ENCODE measurements at places on chromosomes 1 and 21. TPM values are rescaled to one million over a fixed set of nuclear protein-coding genes. Genes with fewer than 3 reads are reported as not detected.

Gene RGS21
- total RNA-seq = not detected

Gene STPG1
- 6.9 TPM for total RNA-seq

Gene SFN
- total RNA-seq = 1,454 TPM

Gene DIO1
- not detected for total RNA-seq

Gene CHRNB2
- 0.38 TPM for total RNA-seq

Gene TDRD5
- total RNA-seq = 0.72 TPM

Gene KIF26B
- total RNA-seq = 0.23 TPM

Gene TPTE
- total RNA-seq = not detected
